ENCODE measurements at places on chromosomes 4 and X.

- DNase-seq, result no peak
Observed at GRCh38 chr4:115505326-115505725, 391.9 kb upstream of the NDST4 start.

DNA sequence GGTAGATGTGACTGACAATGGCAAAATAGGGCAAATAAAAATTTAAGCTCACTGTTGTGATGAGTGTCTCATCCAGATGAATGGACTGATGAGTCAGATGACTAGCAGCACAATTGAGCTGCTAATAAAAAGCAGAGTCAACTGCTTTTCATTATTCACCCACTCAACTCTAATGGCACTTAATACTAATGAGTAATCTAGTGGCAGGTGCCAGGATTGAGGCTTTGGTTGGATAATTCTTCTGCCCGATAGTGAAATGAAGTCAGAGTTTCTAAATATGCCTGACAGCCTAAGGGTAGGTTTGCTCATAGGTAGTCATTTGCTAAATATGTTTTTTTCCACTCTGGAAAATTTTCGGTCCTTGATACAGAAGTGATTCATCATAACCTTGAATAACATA lies 10.4 kb downstream of the OGT start:
- no peak for DNase-seq

GRCh38 chrX:56746996-56747395 lies 18.0 kb downstream of the NBDY start:
- no peak for DNase-seq

DNA sequence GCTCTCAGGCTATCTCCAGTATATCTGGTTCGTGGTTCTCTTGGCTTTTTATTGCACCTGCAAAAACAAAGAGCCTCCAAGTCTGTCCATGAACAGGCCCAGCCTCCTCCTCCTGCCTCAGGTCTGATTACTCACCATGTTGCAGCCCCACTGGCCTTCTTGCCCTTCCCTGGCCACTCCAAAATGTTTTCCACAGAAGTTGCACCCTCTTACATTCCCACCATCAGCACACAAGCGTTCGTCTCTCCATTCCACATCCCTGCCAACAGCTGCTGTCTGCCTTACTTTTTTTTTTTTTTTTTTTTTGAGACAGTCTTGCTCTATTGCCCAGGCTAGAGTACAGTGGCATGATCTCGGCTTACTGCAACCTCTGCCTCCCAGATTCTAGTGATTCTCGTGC lies 86.7 kb downstream of the RFC1 start:
- DNase-seq, result no peak

DNA sequence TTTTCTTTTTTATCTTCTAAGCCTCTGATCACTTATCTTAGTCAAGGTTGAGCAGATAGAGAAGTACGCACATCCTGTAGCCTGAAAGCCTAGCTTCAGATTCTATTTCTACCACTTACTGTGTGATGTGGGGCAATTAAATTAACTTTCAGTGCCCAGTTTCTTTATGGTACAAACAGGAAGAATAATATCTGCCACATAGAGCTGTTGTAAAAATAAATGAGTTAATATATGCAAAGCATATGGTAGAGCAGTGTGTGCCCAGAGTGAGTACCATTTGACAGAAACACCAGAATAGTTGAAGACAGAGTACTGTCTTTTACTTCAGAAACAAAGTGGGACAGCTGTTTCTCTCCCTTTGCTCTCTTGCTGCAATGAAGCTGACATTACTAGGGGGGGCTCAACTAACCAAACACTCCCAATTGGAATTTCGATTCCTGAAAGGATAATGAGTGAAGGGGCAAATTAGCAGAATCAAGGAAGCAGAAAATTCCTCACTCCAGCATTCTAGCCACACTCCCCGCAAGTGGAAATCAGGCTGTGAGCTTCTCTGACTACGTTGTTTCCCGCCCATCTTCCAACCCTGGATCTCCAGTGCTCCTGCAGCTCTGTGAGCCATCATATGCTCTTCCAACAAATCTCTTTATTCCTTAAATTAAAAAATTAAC lies 80.4 kb downstream of the MAPK10 start:
- no peak for DNase-seq

DNA sequence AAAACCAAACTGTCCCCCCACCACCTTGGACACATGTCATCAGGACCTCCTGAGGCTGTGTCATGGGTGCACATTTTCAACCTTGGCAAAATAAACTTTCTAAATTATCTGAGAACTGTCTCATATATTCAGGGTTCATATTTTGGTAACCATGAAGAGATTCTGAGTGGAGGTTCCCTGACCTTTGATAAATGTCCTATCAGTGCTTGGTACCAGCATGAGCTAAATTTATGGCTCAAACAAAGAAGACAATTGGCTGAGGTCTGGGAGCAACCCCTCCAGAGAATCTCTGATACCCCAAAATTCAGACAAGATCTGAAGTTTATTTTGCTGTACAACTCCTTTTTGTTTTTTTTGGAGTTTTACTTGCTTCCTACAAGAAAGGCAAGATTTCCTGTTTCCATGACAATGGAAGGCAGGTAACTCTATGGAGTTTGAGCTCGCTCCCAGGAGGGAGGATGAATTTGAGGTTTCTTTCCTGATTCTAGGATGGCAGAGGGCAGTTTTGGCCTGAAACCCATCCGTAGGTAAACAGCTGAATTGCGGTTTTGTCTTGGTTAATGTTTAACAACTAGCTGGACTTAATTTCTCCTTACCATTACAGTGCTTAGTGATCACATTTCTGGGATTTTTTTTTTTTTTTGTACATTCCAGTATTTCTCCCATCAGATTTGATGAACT lies 14.5 kb downstream of the UGT2B15 start:
- no peak for DNase-seq

DNA sequence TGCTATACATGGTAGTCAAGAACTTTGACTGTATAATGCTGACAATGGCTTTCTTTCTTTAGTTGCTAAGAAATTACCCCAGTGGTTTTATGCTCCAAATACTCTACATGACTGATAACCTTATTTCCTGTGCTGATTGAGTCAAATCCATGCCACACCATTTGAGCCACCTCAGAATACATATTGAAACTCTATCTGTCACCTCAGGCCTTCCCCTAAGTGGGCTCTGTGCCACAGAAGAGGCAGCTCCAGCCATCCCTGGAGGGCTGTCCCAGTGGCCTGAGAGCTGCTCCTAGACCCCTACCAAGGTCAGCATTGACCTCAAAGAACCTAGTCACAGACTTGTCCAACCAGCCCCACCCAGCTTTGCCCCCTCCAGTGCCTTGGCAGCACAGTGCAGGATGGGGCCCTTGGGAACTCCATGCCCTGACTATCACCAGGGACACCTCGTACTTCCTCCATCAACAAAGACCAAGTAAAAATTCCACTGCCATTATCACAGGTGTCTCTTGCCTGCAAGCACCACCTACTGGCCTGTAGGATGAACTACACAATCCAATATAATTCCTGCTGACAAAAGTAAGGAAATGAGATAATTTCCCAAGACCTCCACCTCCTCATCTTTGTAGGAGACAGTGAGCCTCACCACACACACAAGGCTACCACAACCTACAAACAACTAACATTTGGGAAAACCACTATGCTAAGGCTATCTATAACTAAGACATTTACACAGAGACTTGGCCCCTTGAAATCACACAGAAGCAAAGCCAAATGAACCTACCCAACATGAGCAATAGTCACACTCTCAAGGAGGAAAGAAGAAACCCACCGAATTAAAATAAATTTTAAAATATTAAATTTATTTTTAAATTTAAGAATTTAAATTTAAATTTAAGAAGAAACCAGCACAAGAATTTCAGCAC lies 239.9 kb downstream of the NKX6-1 start:
- DNase-seq, result peak; percentile 9

DNA sequence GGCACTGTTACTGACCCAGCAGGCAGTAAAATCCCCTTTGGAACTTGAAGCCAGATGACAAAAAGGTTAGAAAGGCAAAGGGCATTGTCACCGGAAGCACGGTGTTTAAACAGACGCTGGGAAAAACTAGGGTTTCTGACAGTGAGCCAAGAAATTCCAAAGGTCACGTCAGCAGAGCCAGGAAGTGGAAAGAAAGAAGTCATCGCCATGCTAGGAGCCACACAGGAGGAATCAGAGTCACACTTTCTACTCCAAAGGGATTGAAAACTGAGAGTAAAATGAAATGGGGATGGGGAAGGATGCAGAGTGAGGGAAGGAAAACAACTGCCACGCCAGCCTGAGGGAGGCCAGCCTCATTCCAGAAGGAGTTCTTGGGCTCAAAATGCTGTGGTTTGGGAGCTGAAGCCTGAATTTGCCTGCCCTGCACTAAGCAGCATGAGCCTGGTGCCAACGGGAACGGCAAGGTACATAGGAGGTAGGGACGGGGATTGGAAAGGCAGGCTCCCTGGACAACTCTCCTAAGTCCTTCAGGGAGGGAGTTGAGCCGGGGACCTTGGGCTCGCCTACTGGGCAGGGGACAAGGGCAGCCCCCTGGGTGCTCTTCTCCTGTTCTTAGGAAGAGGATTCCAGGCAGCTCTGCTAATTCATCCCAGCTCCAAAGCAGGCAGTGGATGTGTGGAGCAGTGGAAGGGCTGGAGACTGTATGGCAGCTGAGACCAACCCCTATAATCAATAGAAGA lies 66.8 kb downstream of the SOWAHB start:
- no peak for DNase-seq

DNA sequence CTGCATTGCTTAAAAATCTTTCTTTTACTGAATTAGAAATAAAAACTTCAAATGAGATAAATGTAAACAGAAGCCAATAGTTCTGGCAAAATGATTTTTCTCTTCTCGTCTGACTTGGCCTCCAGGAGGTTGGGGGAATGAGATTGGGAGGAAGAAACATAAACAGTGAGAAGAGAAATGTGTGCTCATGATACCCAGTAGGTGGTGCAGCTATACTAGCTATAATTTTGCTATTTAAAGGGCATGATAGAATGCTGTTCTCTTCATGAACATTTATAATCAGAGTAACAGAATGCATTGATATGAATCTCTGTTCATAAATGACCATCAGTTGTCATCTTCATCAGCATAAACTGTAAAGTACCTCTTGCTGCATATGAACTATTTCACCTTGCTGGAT lies 85.5 kb downstream of the TACR3 start:
- DNase-seq, result no peak

DNA sequence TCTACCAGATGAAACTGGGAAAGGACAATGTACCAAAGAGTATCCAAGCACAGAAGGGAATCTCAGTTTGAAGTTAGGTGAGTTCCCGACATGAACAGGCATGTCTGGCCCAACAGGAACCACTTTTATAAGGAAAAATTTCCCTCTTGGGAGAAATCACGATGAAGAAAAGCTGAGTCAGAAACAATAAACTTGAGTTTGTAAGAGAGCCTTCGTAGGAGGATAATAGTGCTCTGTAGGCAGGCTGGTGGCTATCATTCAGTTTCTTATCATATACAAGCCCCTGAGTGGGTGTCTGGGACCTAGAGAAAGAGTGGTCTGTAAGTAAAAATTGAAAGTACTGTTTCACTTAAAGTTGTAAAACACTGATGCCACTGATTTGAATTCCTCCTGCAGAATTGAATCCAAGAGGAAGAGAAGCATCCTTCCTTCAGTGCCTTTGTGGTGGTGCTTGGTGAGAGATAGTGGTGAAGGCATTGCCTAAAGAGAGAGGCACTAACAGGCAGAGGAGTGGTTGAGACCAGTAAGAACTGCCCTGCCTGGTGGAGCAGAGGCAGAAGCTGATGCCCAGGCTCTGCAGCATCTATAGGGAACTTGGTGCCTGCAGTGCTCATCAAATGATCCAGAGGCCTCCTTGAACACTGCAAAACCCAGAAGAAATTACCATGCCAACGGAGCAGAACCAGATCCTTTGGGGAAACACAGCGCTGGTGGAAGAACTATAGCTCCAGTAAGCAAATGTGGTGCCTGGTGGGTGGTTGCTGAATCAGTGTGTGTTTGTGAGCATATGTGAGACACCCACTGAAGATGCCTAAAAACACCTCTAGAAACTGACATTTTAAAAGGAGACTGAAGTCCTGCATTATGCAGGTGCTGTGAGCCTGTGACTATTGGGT lies 31.7 kb upstream of the METAP1 start:
- no peak for DNase-seq

DNA sequence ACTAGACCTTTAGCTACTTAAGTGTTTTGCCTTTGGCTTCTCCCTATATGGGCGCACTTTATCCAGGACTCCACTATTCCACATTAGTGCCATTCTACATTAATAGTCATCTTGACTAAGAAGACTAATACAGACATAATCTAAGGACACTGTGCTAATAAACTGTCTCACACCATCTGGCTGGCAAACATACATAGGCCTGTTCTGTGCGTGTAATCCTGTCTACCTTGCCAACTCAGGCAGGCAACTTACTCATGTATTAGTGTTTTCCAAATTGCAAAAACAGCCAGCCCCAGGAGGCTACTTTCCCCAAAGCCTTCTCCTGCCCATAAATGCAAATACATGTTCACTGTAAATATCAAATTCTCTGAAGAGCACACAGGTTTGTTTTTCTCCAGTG lies 587.3 kb downstream of the TMA16 start:
- no peak for DNase-seq

- DNase-seq, result no peak
Observed at GRCh38 chr4:127155116-127155515, 477.6 kb upstream of the INTU start.

DNA sequence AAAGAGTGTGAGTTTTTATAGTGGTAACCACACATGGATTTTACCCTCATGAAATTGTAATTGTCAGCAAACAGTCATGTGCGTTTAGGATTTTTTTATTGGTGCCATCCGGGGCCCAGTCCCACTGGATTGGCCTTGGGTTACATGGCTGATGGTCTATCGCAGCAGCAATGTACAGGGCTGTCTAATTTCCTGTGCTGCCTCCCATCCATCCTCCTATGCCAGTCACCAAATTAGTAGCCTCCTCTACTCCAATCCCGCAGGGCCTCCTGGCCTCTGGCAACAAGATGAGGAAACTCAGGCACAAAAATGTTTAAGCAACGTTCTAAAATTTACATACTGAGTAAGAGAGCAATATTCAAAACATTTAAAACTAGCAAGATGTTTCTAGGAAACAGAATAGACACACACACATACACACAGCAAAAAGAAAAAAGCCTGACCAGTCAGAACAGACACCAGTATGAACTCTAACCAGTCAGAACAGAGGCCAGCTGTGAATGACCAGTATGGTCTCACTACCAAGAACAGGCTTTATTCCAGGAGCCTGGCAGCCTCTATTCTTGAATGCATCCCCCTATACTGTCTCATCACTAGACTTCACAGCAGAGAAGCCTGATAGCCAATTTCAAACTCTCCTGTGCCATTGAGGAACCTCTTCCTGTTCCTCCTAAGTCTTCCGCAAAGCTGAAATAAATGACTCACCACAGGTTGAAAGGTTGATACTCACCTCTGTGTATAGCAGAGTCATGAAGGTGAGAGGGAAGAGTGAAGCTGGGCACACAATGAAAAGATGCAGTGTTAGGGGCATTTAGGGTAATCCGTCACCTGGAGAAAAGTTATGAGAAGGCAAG lies 42.6 kb downstream of the CHRNA9 start:
- DNase-seq, result no peak

- DNase-seq, result no peak
Observed at GRCh38 chr4:2948895-2949781, 14.1 kb downstream of the NOP14 start.

- no peak for DNase-seq
Observed at GRCh38 chr4:153785910-153786721, 2.8 kb downstream of the SFRP2 start.

- no peak for DNase-seq
Observed at GRCh38 chr4:86117705-86118302, 242.0 kb downstream of the MAPK10 start.

- no peak for DNase-seq
Observed at GRCh38 chr4:143282211-143282707, 54.4 kb upstream of the GAB1 start.

GRCh38 chr4:184331268-184331995 lies 113.8 kb upstream of the ENPP6 start:
- no peak for DNase-seq

GRCh38 chr4:124884316-124884715 lies 171.8 kb upstream of the ANKRD50 start:
- no peak for DNase-seq

GRCh38 chrX:39734174-39734776 lies 363.5 kb downstream of the BCOR start:
- no peak for DNase-seq
